ENCODE measurements at places on chromosomes 7 and 10.

DNA sequence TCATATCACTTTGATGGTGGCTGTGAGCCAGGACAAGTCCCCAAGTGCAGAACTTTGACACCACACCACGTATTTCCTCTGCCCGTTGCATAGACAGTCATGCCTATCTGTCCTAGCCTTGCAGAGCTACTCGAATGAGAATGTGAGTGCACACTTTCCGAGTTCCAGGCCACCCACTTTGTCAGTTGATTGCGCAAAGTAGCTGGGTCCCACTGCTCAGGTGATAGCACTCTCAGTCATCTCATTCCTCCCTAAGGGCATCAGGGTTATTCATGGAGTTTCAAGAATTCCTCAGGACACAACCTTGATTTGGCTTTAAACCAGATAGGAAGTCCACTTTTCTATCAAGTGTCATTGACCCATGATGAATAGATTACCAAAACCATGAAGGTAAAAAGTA is 19.3 kb downstream of the LSM5 start:
- no peak for DNase-seq

DNA sequence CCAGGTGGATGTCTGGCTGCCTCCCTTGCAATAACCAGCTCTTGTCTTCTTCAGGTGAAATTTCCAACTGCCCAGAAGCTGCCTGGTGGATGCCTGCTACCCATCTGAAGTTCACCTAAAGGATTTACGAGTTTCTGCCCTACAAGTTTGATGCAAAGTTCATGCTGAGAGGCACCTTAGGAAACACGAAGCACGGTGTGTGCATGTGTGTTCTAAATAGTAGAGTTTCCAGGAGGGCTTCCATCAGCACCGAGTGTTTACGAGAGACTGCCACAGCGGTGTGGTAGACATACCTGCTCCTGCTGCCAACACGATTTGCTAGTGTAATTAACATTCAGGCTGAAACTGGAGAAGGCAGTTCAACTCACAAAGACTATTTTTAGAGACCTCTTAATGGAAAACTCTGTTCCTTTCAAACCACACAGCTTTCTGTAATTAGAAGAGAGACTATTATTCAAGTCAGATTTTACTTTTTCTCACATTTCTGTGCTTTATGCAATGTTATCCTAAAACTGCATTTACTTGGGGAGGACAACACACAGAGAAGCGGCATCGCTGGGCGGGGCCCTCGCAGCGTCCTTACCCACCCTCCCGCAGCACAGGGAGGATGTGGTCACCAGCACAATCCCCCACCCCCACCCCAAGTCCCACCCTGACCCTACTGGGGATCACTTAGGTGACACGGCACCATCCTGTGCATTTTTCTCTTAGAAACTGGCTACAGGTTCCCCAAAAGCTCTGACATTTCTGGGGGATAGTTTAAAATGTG is 15.5 kb upstream of the CPXM2 start:
- DNase-seq: no peak

GRCh38 chr7:18426564-18427226 is 68.9 kb upstream of the HDAC9 start:
- no peak for DNase-seq

- DNase-seq: no peak
Observed at GRCh38 chr10:6408799-6409198, 171.3 kb downstream of the PRKCQ start.

DNA sequence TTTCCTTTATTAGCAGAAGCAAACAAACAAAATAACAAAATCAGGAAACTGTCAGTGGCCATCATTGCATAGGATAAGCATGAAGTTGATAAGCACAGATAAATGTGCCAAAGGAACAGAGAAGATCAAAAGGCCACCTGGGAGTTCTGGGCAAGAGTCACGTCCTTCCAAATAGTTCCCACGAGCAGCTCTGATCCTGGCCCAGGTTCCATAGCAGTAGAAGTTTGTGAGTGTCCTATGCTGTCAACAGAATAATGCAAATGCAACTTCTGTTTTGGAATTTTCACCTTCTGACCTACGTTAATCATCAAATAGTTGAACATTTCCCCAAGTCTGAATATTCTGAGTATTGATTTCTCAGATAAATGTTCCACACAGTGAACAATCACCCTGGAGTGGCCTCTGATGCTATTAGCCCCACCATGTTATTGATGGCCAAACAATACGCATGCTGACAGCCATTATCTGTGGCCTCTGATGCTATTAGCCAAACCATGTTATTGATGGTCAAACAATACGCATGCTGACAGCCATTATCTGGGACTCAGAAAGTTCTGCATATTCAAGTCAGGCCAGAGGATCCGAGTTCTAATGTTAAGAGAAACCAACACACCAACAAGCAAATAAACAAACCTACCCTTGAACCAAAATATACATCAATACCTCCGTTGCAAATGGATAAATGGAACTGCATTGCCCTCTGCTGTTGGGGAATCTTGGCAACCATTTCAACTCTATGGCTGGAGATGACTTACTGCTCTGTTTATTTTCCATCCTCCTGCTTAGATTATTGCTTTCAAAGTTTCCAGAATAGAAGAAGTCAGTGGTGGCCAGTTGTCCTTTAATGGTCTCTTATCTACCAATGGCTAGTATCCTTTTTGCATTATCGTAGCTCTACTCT is 63.3 kb downstream of the MRC1 start:
- no peak for DNase-seq

DNA sequence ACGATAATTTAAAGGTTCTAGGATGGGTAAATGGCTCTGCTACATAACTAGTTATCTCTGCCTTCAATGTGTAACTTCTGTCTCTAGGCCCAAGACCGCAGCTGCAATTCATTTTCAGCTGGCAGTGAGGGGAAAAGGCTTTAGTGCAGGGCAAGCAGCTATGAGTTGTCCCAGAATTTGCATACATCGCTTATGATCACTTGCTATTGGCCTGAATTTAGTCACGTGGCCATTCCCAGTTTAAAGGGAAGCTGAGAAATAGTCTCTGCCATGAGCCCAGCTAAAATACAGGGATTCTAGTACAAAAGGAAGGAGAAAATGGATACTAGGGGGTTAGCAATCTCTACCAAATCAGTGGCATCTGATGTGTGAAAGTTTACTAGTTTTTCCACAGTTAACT is 145.8 kb upstream of the IMMP2L start:
- DNase-seq: no peak

GRCh38 chr7:102273749-102274712 is 12.6 kb upstream of the SH2B2 start:
- DNase-seq: no peak

- DNase-seq: no peak
Observed at GRCh38 chr7:42224391-42225003, 12.5 kb downstream of the GLI3 start.

DNA sequence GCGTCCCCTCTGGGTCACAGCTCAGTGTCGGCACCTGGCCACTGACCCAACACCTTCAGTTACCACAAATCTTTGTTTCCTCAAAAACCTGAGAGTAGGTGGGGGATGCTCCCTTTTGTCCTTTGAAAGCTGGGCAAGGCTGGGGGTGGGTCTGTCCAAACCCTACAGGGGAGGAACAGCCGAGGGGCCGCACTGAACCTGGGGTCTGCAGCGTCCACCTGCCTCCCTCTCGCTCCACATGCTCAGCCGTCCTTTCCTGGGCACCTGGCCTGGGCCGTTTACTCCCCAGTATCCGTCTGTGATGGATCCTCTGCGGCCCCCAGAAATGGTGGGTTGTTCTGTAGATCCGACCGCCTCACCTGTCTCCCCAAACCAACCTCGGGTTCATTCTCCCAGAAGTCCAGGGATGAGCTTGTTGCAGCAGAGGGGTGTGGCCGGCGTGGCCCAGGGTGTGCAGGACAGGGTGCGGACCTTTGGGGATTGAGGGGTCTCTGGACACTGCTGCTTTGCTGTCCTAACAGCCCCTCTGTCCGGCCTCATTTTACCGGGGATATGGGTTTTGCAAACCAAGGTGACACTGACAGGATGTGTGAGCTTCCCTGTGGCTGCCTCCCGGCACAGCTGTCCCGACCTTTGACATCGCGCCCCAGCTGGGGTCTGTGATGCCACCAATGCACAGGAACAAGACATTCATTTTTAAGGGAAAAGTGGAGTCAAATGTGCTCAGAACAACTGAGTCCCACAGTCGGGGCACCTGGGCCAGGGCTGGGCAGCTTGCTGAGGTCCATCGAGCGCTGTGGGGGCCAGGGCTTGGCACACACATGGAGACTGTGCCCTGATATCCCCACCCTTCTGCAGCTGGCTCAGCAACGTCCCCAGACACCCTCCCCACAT is 115.9 kb downstream of the VIPR2 start:
- DNase-seq: no peak

DNA sequence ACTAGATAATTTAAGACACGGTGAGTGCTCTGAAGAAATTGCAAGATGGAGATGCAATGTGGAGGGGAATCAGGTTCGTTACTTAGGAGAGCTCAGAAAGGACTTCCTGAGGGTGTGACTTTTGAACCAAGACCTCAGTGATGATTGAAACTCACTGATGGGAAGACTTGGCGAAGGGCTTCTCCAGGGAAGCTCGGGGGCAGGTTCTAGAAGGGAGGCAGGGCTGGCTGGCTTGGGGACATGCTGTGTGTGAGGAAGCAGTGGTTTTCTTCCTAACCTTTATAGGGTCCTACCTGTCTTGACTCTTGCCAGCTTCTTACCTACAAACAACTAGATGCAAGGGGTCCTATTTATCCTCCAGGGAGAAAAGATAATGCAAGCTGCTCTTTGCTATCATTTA is 637.9 kb downstream of the ACTR3B start:
- no peak for DNase-seq

DNA sequence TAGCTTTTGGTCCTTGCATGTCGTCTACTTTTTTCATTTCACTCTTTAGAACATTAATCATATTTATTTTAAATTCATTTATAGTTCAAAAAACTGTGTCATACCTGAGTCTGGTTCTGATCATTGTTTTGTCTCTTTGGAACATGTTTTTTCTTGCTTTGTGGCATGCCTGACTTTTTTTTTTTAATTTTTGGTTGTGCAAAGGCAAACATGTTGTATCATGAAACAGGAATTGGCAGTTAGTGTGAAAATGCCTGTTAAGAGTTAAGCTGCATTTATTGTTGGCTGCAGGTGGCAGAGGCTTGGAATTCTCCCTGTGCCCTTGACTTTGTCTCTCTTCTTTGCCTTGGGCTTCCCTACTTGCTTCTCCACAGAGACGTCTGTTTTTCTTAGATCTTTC is 525.0 kb upstream of the ADARB2 start:
- DNase-seq: no peak

- no peak for DNase-seq
Observed at GRCh38 chr7:52565974-52566373, 469.5 kb upstream of the POM121L12 start.

DNA sequence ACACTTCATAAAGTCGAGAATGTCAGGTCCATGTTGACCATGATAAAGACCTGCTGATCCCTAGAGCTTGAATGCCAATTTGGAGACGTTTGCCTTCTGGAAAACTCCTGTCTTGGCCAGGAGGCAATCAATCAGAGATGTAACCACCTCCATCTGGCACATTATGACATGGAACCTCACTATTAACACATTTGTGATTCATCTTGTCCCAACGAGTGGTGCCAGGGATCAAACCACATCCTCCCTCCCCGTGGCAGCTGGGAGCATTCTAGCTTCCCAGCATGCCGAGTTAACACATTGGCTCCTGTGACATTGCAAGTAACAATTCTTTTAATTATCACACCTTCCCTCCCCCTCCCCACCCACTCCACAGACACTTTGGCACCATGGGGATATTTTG is 84.0 kb upstream of the PPP1R17 start:
- DNase-seq: no peak

All from amygdala (tissue), 56 donors.